Activated naive CD8-positive, alpha-beta T cell treated with anti-CD3 and anti-CD28 coated beads for 36 hours (primary cell): ENCODE measurements at places on chromosomes 11 and 22.

GRCh38 chr11:133553885-133554740 is 21.8 kb upstream of the OPCML start:
- no peak for DNase-seq

DNA sequence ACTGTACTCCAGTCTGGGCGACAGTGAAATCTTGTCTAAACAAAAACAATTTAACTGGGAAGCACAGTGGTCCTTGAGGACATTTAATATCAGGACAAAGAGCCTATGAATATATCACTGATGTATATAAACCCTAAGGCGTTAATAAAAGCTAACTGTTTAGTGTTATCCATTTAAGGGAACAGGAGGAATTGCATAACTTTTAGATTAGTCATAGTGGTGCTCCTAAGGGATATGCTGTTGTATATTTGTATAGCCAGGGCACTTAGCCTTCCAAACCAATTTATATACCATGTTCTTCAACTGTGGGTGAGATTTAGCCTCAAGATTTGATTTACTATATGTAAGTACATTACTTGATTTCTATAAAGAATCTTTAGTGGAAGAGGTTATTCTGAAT is 3.0 kb upstream of the CHEK1 start:
- DNase-seq: no peak

DNA sequence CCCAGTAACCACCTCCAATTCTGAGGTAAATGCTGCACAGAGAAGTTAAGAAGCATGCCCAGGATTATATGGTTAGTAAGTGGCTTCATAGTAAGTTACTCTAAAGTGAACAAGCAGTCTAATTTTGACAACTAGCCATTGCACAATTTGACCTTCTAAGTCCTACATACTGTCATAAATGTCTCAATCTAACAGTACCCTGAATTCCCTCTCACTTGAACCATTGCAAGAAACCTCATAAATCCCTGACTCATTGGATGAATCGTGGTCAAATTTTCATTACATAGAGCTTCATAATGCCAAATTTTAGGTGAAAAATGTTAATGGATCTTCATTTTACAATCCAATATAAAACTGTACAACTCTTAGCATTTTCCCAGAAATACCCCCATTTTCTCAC is 217.3 kb upstream of the GRIA4 start:
- DNase-seq: no peak

DNA sequence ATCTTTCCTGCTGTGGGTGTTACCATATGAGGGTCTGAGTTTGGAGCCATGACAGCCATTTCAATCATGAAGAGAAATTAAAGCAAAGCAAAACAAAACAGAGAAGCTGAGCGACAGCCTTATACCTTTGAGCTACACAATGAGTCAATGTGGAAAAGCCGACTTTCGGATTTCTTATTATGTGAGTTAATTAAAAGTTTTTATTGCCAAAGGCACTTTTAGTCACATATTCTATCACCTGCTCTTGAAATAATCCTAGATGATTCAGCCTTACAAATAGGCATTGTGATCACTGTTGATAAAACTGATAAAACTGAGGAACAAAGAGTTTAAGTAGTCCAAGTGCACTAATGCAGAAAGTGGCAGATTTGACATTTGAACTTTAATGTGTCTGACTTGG is 381.9 kb upstream of the TENM4 start:
- DNase-seq: no peak
